Osteocyte (in vitro differentiated cells): ENCODE measurements at places on chromosomes 12 and 14. TPM values are rescaled to one million over a fixed set of nuclear protein-coding genes. Genes with fewer than 3 reads are reported as not detected.

TBC1D30 gene
- 1.2 and 2.0 TPM in 2 replicates for total RNA-seq

IL26 gene
- 0.34 TPM in 1 of 2 replicates, not detected in the other for total RNA-seq

DCAF5 gene
- total RNA-seq = 49.5 and 56.1 TPM in 2 replicates

KRT73 gene
- total RNA-seq = not detected in 2 replicates

RND1 gene
- 0.89 and 1.0 TPM in 2 replicates for total RNA-seq

COCH gene
- total RNA-seq = 4.8 and 6.0 TPM in 2 replicates

CTDSP2 gene
- total RNA-seq = 171 and 179 TPM in 2 replicates

P2RX2 gene
- not detected in 2 replicates for total RNA-seq

RILPL2 gene
- 4.1 and 4.4 TPM in 2 replicates for total RNA-seq
